Tongue (tissue), 3 donors: ENCODE measurements at places on chromosomes 2 and 18. TPM values are rescaled to one million over a fixed set of nuclear protein-coding genes. Genes with fewer than 3 reads are reported as not detected.

DNA sequence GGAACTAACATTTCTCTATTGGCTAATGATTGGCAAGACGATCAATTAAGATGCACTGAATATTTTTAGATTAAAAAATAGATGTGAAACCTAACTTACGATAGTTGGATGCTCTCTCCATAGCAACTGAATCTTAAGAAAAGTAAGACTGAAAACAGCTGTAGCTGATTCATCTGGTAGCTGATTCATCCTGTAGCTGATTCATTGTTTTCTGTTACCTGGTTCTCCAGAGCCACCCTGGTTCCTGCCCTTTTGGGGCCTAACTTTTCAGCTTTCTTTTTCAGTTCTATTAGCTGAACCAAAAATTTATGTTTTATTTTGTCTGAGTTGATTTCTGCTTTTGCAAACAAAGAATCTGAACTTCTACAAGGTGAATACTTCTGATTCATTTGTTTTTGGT, 22.7 kb upstream of the SPR start:
- no peak for DNase-seq

DNA sequence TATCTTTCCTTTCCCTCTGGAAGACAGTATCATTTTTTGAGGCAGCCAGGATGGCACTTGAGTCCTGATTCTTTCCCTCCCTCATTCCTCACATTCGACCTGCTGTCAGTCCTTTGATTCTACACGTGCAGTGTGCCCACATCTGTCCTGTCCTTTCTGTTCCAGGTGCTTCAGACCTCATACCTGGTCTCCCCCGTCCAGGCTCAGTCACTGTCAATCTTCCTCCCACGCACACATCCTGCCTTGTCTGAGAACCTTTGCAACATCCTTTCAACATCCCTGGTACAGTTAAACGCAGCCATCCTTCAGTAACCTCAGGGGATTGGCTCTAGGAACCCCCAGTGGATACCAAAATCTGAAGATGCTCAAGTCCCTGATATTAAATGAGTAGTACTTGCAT, 10.1 kb downstream of the BCL2 start:
- no peak for DNase-seq

DNA sequence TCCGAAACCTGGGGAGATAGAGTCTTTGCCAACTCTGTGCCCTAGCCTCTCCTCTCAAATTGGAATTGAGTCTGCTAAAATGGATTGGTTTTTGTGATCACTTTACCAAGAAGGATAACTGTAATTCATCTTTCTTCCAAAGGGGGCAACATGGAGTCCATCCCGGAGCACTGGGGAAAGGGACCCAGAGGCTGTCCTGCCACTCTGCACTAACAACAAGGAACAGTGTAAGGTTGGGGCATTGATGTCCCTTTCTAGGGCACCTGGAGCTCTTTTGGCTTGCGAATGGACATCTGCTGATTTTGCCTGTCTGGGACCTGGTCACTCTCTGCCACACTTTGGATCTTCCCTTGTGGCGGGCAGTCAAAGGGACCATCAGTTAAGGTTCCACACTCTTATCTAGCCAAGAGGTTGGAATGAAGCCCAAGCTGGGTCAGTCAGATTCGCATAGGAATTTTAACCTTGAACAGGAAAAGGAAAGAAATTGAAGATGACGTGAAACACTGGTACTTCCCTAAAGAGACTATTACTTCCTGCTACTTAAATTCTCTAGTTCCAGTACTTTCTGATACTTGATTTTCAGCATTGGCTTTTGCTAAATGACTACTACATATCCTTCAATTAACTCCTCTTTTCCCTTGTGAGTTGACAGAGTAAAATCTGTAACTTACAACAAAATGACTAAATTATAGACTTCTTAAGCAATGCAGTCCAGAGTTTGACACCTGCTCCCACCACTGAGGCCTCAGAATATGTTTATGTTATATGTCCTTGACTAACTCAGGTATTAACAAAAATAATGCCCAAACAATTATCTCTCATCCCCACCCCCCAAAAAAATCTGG, 64.7 kb upstream of the KLF7 start:
- no peak for DNase-seq

DNA sequence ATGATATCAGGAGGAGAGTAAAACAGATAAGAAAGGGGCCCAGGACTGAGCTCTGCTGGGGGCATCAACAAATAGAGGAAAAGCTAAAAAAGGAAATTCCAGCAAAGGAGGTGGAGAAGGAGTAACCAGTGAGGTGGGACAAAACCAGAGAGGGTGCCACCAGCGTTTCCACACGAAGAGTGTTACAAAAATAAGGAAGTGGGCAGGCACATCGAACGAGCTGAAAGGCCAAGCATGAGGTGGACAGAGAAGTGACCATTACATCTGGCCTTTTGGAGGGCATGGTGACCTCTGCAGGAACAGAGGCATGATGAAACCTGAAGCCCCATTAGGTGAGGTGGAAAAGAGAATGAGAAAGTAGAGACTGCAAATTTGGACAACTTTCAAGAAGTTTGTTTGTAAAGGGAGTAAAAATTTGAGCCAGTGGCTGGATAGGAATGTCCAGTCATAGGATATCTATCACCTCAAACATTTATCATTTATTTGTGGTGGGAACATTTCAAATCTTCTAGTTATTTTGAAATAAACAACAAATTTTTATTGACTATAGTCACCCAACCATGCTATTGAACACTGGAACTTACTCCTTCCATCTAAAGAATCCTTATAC, 18.4 kb upstream of the VIT start:
- no peak for DNase-seq

- no peak for DNase-seq
Observed at GRCh38 chr2:216925636-216926366, 65.9 kb upstream of the TNP1 start.

GRCh38 chr2:26527726-26528585, 50.0 kb upstream of the OTOF start:
- no peak for DNase-seq

- DNase-seq: no peak
Observed at GRCh38 chr2:30321466-30321865, 90.1 kb downstream of the LBH start.

GRCh38 chr2:114031605-114032505, 142.0 kb downstream of the ACTR3 start:
- no peak for DNase-seq

DNA sequence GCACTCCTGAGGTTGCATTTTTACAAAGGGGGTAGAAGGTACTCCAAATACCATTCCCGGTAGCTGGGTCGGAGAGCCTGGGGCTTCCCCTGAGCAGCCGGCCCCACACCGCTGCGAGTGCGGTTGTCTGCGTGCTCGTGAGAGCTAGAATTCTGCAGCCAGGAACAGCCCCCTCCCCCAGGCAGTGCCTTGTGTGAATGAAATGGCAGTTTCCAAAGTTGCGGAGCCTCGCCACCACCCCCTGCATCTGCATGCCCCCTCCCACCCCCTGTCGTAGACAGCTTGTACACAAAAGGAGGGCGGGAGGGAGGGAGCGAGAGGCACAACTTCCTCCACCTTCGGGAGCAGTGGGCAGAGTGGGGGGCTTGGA, 1.1 kb downstream of the MYCN start:
- peak; percentile 72 for DNase-seq

- no peak for DNase-seq
Observed at GRCh38 chr18:76472829-76473228, 22.2 kb downstream of the ZNF516 start.

DNA sequence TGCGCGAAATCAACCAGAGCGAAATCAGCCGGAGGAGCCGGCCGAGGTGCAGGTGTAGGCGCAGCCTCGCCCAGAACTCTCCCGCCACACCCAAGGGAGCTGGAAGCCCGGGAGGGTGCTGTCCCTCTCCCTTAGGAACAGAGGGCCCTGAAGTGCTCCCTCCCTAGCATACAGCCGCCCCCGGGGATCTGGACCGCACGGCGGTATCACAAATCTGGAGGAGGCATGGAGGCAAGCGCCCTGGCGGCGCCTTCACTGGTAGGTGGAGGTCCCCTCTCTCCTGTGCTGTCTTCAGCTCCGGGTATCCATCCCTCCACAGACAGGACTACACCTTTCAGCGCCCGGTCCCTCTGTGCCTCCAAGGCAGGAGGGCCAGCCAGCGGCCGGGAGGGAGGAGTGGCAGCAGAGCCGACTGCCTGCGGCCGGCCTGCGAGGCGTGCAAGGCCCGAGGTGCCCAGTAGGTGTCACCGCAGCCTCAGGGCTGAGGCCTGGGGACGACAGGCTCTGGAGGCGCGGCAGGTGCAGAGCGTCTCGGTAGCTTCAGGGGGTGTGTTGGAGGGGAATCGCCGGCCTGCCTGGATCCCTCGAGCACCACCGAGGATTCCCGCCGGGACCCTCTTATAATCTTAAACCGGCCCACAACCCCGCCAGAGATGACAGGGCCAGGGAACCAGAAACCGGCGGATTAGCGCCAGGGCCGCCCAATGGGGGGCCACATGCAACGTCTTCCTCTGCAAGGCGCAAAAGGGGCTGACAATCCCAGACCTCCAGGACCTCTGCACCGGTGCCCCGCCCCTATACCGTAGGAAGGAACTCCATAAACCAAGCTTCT, 2.8 kb downstream of the IHH start:
- DNase-seq: peak; percentile 75

GRCh38 chr2:224584111-224584784, 915 bp downstream of the CUL3 start:
- DNase-seq: peak; percentile 64

GRCh38 chr2:31513553-31513952, 67.2 kb downstream of the SRD5A2 start:
- DNase-seq: no peak

- DNase-seq: no peak
Observed at GRCh38 chr2:16911746-16912145, 246.1 kb upstream of the CYRIA start.

GRCh38 chr18:3347286-3347803, 85.4 kb downstream of the MYL12B start:
- no peak for DNase-seq

DNA sequence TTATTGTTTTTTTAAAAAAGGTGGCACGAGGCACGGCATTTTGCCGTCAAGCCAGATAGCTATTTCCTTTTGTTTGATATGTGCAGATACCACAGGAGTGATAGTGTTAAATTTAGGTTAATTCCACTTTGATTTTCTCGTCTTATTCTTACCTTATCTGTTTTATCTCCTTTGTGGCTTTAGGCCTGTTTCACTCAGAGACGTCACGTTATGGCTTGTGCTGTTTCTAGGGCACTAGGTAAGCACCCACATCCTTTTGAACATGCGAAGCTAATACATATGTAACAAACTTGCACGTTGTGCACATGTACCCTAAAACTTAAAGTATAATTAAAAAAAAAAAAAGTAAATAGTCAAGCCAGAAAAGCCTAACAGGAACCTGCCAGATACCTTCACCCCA, 57.8 kb downstream of the C18orf63 start:
- DNase-seq: no peak

- DNase-seq: no peak
Observed at GRCh38 chr2:63189026-63189425, 138.4 kb downstream of the OTX1 start.

GRCh38 chr2:35220461-35220860, 1135.1 kb upstream of the CRIM1 start:
- no peak for DNase-seq

DNA sequence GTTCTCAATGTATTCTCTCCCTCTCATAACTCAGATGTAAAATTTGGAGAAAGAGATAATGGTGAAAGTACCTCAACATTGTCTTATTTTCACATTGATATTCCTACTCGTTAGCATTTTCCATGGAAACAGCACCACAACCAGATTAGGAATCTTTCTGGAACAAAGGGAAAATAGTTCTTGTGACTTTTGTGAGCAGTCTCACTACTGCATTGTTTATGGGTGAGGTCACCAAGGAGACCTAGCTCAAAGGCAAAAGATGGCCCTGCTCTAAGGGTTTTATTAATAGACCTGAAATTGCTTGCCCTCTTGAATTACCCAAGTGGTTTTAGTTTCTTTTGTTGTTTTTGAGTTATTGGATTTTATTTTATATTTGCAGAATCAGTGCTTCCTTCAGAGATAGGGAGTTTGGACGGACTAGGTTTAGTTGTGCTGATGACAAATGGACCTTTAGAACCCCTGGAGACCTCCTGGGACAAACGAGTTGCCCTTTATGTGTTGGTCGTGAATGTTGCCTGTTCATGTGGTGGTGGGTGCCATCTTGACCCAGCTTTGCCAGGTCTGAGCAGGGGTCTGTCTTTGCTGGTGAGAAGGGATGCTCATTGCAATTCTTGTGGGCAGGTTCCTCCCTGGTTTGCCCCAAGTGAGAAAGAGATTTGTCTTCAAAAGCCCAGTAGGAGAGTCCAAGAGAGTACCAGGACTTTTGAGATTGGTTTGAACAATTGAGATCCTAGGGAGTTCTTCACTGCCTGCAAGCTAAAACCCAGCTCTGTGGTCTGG, 58.1 kb downstream of the INPP4A start:
- DNase-seq: no peak

DNA sequence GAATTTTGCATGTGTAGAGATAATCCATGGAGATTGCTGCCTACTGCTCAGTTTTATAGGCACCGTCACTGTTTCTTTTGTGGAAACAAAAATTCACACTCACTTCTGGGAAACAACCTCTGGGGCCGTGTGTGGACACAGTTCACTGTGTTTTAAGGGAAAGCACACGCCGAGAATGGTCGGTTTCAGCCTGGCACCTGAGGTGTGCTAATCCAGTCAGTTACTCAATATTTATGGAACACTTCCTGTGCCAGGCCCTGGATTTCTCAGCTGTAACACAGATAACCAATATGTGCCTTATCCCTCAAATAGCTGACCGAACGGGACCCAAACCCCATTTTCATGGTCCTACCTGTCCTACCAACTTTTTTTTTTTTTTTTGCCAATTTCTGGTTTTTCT, 179.6 kb downstream of the MGAT5 start:
- DNase-seq: no peak

DNA sequence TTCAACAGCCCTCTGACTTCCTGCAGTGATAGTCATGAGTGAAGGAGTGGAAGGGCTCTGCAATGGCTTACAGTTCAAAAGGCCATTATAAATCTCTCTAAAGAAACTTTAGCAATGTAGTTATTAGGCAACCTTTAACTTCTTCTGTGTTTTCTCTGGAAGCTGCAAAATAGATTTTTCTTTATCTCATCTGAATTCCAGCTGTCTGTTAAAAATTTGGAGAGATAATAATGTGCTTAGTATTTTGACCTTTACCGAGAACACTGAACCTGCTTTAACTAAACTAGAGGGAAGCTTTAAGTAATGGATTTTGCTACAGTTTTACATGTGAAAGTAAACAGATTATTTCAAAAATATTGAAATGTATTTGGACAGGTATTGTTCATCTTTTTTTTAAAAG, 847.9 kb downstream of the ERBB4 start:
- DNase-seq: no peak

DNA sequence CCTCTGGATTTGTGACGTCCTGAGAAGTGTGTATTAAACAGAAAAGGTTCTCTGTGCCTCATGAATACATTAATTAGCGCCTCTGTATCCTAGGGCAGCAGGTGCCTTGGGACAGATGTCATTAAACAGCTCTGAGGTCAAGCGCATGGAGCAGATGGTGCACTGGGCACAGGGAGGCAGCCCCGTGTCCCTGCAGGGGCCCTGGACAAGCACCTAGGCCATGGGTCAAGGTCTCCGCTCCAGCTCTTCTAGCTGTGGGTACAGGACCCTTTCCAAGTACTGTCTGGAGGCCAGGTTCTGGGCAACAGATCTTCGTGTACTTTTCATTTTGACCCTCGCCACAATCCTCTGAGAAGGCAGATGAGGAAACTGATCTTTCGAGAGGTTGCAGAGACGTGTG, 126.4 kb downstream of the KCTD1 start:
- DNase-seq: no peak

GRCh38 chr2:174835797-174836255, 71.6 kb upstream of the CHRNA1 start:
- DNase-seq: no peak

NEUROD1 gene
- total RNA-seq: not detected

SRD5A2 gene
- 0.10 TPM for total RNA-seq

NMUR1 gene
- total RNA-seq: 0.41 TPM

ALPP gene
- not detected for total RNA-seq

UGT1A4 gene
- 1.6 TPM for total RNA-seq
